ENCODE measurements at places on chromosomes 1 and 21.
A peak's percentile ranks its signal among the peaks of the same experiment; 100 is the strongest.

DNA sequence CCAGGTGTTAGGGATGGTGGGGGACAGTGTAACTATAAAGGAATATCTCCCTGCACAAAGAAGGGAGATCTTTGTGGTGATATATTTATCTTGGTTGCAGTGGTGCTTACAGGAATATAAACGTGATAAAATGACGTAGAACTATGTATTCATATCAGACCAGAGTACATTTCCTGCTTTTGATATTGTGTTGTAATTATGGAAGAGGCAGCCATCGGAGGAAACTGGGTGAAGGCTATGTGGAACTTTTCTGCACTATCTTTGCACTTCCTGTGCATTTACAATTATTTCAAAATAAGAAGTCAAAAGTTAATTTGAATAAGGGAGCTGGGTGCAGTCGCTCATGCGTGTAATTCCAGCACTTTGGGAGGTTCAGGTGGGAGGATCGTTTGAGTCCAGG lies 37.6 kb downstream of the NDUFS5 start:
- DNase-seq = no peak

DNA sequence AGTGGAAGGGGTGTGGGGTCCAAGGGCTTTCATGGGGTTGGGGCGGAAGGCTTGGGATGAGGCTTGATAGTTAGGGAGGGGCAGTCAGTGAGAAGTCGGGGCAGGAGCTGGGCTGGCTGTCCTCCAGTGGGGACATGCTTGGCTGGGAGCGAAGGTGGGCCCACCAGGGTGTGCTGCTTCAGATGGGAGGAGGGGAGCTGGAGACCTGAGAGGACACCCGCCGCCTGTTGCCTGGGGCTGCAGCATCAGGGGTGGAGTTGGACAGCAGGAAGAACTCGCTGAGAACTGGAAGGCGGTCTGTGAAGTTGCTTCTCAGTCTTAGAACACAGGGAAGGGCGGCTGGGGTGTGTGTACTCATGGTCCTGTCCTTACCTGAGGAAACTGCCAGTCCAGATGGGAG lies 1.6 kb downstream of the THEM5 start:
- DNase-seq = no peak

GRCh38 chr1:30915491-30916230 lies 7.1 kb upstream of the SDC3 start:
- DNase-seq = no peak

DNA sequence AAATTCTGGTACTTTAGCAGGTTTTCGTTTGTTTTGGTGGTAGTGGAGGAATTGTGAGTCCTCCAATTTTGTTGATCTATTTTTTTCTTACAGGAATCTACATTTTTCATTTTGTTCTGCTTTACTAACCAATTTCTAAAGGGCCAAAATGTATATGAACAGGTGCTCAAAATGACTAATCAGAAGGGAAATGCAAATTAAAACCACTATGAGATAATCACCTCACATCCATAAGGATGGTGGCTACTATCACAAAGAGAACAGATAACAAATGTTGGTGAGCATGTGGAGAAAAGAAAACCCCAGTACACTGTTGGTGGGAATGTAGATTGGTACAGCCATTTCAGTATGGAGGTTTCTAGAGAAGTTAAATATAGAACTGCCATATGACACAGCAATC lies 134.2 kb downstream of the LMO4 start:
- DNase-seq = no peak

- DNase-seq = no peak
Measured at GRCh38 chr1:2233997-2234761, 6.1 kb downstream of the SKI start.

- DNase-seq = peak; percentile 60
Measured at GRCh38 chr1:6208723-6209660, 3.1 kb downstream of the RNF207 start.

DNA sequence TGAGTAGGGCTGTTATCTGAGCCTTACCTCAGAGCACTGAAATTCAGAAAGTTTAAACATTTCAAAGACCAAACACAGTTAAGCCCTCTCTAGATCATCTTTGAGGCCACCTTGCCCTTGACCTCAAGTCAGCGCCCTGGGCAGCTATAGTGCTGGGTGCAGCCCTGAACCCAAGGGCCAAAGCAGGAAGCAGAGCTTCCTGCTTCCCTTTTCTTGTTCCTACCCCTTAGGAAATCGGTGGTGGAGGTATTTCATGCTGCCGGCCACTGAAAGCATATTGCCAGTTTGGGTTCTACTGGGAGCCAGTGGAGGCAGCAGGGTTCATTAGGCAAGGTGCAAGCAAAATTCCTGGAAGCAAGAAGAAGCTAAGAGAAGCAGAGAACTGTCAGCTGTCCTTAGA lies 26.1 kb downstream of the CD244 start:
- no peak for DNase-seq

GRCh38 chr21:29777160-29777559 lies 162.6 kb downstream of the GRIK1 start:
- DNase-seq = no peak

Data from right kidney (tissue), 9 donors.